AML-193 (cell line): ENCODE measurements at places on chromosomes 5 and 9.
A peak's percentile ranks its signal among the peaks of the same experiment; 100 is the strongest.

GRCh38 chr9:137316012-137316981 is 14.2 kb upstream of the NRARP start:
- no peak for DNase-seq

DNA sequence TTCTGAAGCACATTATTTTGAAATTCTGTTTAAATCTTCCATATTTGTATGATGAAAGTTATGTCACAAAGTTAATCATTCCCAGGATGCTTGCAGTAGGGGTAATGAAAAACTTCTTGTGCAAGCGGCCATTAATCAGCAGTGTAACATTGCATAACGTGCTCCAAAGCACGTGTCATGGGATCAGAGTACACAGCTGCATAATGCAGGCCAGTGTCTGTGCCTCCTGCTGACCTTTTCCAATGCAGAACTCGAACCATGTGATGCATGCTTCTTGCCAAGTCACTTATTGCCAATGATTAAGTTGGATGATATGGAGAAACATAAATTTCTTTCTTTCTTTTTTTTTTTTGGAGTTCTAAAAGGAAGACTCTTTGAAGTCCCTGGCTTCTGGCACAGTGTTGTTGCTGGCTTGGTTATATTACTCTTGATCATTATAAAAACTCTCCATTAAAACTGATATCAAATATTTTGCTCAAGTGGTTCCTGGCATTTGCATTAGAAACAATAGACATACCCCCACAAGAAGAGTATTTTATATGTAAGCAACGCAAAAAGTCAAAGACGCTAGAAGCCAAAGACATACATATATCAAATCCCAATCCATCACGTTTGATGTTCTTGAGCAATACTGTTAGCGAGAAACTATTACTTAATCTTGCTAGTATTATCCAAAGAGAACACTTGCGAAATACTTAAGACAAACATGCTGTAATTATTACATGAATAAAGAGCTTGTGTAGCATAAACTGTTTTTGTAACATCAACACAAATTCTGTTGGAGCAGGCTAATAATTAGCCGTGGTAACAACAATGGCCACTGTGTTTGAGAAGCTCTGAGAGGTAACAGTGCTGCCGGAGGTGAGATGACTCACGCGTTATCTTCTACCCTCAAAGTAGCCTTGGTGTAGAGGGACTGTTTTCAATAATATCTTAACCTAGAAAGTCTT is 164.2 kb downstream of the AUH start:
- peak; percentile 90 for DNase-seq

- DNase-seq: no peak
Measured at GRCh38 chr5:75472973-75473372, 38.5 kb downstream of the CERT1 start.

DNA sequence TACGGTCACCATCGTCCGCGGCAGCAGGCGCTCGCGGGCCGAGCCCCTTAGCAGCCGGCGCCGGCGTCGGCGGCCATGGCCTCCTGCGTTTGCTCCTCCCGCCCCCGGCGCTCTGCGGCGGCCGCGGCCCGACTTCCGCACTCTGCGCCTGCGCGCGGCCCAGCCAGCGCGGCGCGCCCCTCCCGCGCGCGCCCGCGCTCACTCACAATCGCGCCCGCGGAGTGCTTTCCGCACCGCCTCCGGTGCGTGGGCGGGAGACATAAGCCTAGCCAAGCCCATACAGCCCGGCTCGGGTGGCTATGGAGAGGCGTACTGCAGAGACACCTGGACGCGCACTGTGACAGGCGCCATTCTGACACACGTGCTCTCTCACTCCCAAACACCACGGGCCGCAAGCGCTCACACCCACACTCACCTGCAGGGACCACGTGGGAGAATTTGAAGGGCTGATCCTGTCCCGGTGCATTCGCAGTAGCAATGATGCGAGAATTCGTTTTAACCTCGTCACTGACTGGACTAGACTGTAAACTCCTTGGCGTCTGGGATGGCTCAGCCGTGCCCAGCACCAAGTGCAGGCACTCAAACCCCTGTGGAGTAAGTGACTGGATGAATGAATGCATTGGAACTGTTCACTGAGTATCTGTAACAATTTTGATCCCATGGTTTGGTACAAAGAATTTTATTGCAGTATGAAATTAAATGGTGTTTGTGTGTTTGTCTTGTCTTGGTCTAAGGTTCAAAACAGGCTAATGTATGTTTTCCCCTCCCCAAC is at the start of gene RNF145:
RNF145 (minus strand) TSS at position 116 of the 772 bp plus-strand sequence. CDS start 5,936 bp downstream, outside the sequence.
- peak; percentile 59 for DNase-seq

GRCh38 chr5:16549491-16550206 is 67.1 kb downstream of the RETREG1 start:
- no peak for DNase-seq

GRCh38 chr9:77512876-77513275 is 135.2 kb downstream of the GNA14 start:
- DNase-seq: no peak

DNA sequence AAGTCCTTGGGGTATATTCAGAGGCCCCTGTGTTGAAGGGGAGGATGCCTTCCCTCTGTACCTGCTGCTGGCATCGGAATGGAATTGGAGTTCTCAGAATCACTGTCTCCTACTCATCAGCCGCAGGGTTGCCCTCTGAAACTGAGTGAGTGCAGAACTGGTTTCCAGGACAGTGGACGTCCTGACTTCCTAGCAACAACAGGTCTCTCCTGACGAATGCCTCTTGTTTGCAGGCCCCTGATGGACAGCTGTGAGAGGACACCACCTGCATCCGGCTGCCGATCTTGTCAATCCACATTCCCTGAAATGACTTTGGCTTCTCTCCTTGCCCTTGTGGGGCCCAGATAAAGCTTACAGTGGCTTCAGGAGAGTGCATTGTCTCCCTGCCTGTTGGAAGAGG is 274.5 kb downstream of the NSG2 start:
- DNase-seq: no peak

GRCh38 chr5:75433814-75434506 is 77.5 kb downstream of the CERT1 start:
- no peak for DNase-seq

DNA sequence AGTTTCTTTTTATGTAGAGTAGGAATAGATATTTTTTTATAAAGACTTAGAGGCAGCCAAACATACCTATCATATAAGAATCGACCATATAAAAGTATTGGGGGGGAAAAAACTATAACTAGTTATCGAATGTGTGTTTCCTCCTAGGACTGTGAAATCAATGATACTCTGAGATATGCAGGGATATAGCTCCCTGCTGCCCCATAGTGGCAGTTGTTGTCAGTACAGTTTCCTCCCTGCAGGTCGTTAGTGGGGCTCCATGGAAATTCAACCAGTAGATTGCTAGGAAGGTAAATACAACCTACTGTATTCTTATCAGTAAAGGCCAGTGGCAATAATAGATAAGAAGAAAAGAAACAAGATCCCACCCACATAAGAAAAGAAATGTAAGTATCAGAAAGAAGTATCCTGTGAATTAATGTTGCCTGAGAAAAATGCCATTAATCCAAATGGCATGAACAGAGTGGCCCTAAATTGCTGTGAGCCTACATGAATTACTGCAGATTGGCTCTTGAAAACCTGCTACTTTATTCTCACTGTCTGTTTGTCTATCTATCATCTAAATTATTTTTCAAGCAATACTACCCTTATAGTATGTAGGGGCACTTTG is 136.9 kb upstream of the FBN2 start:
- peak; percentile 28 for DNase-seq

DNA sequence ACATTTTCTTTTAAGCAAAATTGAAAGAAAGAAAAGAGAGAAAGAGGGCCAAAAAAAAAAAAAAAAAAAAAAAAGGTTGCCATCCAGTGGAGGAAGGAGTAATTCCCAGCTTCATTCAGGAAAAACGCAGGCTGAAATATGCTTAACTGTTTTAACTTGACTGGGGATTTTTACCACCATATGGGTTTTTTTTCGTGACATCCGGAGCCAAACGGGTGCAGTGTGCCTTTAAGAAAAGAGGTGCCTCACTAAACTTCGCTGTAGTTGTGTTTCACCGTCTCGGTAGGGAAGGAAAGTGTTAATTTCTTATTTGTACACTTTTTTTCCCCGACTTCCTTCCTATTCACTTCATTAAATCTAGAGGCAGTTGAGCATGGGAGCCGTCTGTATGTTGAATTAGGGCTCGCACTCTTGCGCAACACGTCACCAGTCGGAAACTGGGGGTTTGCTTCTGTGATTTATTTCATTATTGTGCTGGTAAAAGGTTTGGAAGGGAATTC is 143.0 kb downstream of the SMARCA2 start:
- DNase-seq: peak; percentile 81

- DNase-seq: no peak
Measured at GRCh38 chr9:134384811-134385479, 58.7 kb downstream of the RXRA start.

GRCh38 chr5:107464416-107464815 is 206.3 kb downstream of the EFNA5 start:
- no peak for DNase-seq

- DNase-seq: no peak
Measured at GRCh38 chr9:14418941-14419937, 105.3 kb upstream of the NFIB start.

DNA sequence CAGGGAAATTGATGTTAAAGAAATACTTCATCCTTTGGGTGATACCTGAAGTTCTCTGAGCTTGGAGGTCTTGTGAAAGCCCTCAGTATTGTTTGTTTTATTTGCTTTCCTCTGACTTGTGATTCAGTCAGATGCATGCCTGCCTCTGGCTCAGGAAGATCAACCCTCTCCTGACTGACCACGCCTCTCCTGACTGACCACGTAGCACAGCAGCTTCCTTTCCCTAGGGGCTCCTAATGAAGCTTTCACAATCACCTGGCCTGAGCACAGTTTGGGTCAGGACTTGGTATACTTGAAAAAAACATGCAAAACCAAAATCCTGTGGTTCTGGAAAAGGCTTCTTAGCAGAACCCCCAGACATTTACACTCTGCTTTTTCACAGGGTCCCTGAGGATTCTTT is 3.8 kb downstream of the TGFBI start:
- peak; percentile 18 for DNase-seq

- DNase-seq: no peak
Measured at GRCh38 chr5:43514471-43514815, 505 bp downstream of the C5orf34 start.

DNA sequence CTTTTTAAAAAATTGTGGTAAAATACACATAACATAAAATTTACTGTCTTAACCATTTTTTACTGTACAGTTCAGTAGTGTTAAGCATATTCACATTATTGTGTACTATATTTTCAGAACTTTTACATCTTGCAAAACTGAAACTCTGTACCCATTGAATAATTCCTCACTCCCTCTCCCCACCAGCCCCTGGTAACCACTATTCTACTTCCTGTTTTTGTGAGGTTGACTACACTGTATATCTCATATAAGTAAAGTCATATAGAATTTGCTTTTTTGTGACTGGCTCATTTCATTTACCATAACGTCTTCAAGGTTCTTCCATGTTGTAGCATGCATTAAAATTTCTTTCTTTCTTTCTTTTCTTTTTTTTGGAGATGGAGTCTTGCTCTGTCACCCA is 87.0 kb downstream of the LNPEP start:
- DNase-seq: peak; percentile 22

DNA sequence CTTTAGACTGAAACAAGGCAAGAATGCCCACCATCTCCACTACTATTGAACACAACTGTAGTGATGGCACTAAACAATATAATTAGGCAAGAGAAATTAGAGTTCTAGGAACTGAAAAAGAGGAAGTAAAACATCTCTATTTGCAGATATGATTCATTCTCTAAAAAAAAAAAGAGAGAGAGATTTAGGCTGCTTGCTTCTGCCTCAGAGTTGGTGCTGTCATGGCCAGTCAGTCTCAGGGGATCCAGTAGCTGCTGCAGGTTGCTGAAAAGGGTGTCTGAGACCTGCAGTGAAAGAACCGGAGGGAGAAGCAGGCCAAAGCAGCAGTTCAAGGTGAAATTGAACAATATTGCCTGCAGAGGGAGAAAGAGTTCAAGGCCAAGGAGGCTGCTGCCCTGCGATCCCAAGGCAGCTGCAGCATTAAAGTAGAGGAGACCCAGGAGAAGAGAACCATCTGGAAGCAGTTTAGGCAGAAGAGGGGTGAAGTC is 72.5 kb downstream of the AP3B1 start:
- peak; percentile 85 for DNase-seq

GRCh38 chr9:77896269-77896937 is 135.2 kb downstream of the GNAQ start:
- DNase-seq: peak; percentile 38

- DNase-seq: peak; percentile 50
Measured at GRCh38 chr9:22452415-22453010, 5.9 kb downstream of the DMRTA1 start.

- peak; percentile 3 for DNase-seq
Measured at GRCh38 chr9:133437753-133438531, 15.8 kb downstream of the ADAMTS13 start.

GRCh38 chr5:159802661-159803060 is 113.6 kb upstream of the ADRA1B start:
- DNase-seq: no peak

DNA sequence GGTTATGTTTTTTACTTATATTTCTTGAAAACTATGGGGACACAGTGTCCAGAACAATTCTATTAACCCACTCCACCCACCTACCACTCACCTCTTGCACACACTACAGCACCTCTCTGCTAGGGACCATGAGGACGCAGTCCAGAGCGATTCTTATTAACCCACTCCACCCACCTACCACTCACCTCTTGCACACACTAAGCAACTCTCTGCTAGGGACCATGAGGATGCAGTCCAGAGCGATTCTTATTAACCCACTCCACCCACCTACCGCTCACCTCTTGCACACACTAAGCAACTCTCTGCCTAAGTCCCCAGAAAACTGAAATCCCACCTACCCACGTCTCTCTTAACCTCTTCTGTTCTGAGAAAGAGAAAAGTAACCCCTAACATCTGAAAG is 2.2 kb upstream of the SHROOM1 start:
- DNase-seq: no peak

GRCh38 chr5:154197801-154198491 is 7.4 kb downstream of the GALNT10 start:
- no peak for DNase-seq

DNA sequence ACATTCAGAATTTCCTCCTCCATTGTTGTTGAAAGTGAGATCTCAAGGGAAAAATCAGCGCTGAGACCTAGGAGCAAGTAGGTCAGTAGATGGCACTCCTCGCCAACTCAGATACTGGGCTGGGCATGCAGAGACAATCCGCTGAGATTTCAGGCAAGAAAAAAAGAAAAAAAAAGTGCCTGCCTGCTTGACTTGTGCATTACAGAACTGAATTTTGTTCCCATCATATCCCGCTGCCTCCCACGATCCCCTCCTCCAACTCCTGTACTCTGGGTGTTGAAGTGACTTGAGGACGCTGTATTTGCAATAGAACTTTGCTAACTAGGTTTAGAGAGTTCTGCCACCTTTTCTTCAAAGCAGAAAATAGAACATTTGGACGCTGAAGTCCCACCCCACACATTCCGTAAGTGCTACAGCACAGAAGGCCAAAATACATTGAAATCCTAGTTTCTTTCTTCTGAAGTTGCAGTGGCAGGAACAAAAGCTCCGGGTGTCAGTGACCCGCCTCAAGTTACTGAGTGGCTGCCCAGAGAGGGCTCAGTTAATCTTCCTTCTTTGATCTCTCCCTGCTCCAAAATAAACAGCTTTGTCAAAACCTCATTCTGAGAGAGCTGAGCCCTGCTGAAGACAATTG is 265.8 kb downstream of the MLLT3 start:
- DNase-seq: peak; percentile 43

- DNase-seq: no peak
Measured at GRCh38 chr9:121827251-121827967, 176.0 kb downstream of the DAB2IP start.
